ENCODE measurements at places on chromosomes 2 and 18. TPM values are rescaled to one million over a fixed set of nuclear protein-coding genes. Genes with fewer than 3 reads are reported as not detected.
A peak's percentile ranks its signal among the peaks of the same experiment; 100 is the strongest.

- no peak for DNase-seq
These were observed 82.2 kb upstream of the TNP1 start for GRCh38 chr2:216942016-216942415.

- no peak for DNase-seq
These were observed 420.8 kb upstream of the SPHKAP start for GRCh38 chr2:228602288-228602687.

- DNase-seq, result no peak
These were observed 274.3 kb upstream of the FBXO11 start for GRCh38 chr2:48180557-48180956.

- no peak for DNase-seq
These were observed 15.9 kb upstream of the CRIM1 start for GRCh38 chr2:36339607-36340218.

GRCh38 chr2:8549942-8550341 is 131.9 kb upstream of the ID2 start:
- no peak for DNase-seq

DNA sequence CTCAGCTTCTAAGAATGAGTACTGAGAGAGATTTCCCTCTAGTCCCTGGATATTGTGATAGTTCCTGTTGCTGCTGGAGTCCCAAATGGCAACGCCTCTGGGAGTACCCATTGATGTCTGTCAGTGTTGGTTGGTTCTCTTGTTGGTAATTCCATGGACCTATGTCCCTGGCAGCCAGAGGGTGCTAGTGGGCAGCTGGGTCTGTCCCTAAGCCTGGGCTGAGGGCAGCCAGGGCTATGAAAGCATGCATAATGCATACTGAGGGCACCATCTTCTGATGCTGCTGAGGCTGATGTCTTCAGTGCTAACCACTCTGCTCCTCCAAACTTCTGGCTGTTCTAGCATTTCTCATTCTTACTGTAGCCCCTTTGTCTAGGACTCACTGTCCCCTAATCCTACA is 35.9 kb downstream of the NABP1 start:
- DNase-seq, result no peak

DNA sequence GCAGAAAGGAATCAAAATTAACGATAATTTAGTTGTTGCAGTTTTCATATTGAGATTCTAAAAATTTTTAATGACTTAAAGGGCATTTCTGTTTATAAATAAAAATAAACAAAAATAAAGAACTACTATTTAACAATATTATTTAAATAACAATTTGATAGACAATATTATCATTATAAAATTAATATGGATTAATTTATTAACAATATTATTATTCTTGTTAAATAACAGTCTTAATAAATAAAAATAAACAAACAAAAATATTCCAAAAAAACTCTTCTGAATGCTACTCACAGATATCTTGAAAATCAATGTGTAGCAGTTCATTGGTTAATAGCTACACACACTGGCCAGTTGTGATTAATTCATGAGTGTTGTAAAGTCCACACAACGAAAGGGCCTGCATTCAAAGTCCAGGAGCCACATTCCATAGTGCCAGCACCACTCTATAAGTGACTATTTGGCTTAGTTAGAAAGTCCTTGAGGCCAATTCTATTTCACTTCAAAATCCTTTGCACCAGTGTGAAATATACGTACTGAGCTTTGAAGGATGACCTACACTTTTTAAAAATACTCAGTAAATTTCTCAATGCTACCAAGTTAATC is 117.1 kb downstream of the ZNF521 start:
- DNase-seq, result no peak

GRCh38 chr2:198273660-198274059 is 469.3 kb downstream of the PLCL1 start:
- DNase-seq, result peak; percentile 15

GRCh38 chr2:239250216-239251081 is 150.4 kb downstream of the HDAC4 start:
- no peak for DNase-seq

DNA sequence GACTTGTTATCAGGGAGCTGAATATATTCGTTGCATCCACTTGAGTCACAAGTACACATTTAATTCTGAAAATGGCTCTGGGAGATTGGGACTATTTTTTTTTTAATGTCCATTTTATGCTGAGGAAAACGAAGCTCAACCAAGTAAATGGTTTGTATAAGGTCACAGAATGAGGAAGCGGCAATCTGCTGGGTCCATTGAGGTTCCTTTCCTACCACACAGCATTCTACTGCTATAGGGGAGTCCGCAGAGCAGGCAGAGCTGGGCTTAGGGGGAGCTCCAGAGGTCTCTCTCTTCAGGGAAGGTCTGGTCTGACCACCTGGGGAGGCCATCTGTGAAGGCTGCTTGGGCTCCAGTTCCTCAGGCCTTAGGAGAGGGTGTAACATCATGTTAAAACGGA is 77.9 kb downstream of the MCFD2 start:
- DNase-seq, result no peak

DNA sequence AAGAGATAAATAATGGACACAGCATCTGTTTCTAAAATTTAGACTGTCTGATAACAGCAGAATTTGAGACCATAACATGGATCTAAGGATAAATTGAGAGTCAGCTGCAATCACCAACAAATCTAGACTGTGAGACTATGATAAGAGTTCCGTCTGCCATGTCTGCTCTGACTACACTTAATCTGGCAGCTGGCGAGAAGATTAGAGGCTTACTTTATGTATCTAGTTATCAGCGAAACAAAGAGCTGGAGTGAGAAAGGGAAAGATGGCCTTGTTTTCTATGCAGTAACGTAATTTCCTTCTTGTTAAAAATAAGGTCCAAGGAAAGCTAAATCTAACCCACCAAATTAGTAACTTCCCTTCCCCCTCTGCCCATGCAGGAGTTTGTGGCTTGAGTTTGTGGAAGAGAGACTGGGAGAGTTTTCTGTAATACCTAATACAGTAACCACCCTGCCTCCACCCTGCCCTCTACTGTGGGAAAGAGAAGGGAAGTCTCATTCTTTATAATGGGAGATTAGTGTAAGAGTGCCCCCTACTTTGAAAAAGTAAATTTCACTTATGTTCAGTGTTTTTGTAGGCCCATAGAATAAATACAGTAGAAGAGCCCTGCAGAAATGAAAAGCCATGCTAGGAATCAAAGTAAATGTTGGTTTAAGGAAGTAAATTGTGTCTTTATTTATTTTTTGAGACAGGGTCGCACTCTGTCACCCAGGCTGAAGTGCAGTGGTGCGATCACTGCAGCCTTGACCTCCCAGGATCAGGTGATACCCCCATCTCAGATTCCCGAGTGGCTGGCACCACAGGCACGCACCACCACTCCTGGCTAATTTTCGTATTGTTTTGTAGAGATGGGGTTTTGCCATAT is 27.5 kb downstream of the EML4 start:
- DNase-seq, result peak; percentile 22

GRCh38 chr2:187499941-187500532 is 52.0 kb upstream of the CALCRL start:
- DNase-seq, result no peak

- no peak for DNase-seq
These were observed 824.9 kb downstream of the GALR1 start for GRCh38 chr18:78074400-78075020.

- no peak for DNase-seq
These were observed 154.6 kb downstream of the LOXHD1 start for GRCh38 chr18:46502444-46502843.

- DNase-seq, result no peak
These were observed 665.4 kb downstream of the BCL11A start for GRCh38 chr2:59888015-59888414.

GRCh38 chr2:224982910-224983711 is 59.2 kb downstream of the DOCK10 start:
- DNase-seq, result no peak

GRCh38 chr2:9497017-9497416 is 22.7 kb downstream of the IAH1 start:
- no peak for DNase-seq

DNA sequence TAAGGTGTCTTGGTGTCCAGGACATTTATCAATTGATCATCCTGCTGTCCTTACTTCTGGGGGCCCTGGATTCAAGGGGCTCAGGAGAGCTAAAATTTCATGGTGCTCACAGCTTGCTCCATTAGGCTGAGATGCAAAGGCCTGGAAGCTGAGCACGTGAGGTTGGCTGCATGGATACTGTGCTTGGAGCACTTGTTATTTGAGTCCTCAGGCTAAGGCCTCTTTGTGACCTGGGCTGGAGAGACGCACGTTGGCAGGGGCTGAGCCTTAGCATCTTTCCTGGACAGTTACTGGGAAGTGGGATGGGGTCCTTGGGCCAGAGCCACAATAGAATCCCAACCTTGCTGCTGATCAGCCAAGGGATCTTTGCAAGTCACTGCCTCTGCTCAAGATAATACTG is 151.2 kb upstream of the HS6ST1 start:
- DNase-seq, result no peak

GRCh38 chr2:20093263-20094141 is 42.1 kb upstream of the LAPTM4A start:
- DNase-seq, result peak; percentile 39

- no peak for DNase-seq
These were observed 50.6 kb upstream of the STPG4 start for GRCh38 chr2:47205576-47206141.

GRCh38 chr2:37708146-37708545 is 36.7 kb upstream of the CDC42EP3 start:
- DNase-seq, result no peak

- DNase-seq, result no peak
These were observed 190.5 kb downstream of the ALPK2 start for GRCh38 chr18:58438161-58438957.

DNA sequence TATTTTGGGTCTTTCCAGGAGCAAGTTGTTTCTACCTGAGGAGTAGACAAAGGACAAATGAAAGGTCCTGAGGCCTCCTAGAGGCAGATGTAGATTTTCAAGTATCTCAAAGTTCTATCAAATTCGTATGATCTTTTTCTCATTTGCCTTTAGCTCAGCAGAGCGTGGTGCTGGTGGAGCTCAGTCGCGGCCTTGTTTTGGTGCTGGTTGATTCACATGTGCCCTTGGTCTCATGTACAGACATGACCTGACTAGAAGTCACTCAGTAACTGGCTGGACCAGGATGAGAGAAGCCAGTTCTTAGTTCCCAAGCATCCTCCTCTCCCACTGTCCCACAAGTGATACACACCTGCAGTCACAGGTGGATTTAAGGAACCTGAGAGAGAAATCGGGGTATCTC is 264.0 kb downstream of the PRKCE start:
- DNase-seq, result no peak

DNA sequence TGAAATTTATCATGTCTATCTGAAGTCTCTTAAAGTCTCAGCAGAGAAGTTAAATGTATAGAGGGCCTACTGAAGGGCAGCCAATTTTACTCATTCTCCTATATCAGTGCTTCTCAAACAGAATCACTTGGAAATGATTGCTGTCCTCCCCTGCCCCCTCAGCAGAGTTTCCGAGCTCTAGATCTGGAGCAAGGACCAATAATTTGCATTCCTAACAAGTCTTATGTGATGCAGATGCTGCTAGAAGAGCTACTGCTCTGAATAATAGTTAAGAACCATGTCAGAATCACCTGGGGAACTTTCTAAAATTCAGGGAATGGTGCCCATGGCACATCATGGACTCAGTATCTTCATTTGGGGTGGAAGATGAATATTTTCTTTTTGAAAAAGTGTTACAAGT is 105.6 kb upstream of the EPHA4 start:
- DNase-seq, result no peak

DNA sequence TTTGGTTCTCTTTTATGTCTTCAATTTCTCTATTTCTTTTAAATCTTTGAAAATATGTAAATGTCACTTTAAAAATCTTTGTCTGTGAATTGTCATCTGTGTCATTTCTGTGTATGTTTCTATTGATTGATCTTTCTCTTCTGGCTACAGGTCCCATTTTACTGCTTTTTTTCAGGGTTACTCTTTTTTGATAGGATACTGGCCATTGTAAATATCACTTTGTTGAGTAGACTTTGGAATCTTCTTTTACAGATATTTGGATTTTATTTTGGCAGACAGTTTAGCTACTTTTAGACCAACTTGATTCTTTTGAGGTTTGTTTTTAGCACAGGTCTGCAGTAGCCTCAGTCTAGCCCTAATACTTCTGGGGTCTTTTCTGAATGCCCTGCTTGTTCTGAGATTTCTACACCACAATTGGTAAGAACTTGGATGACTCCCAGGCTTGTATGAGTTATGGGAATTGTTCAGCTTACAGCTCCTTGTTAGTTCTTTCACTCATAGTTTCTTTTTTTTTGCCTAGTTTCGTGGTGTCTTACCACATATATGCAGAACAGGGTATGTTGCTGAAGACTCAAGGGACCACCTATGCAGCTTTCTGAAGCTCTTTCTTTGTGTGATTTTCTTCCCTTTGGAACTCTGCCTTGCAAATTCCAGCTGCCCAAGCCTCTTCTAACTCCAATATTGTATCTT is 122.2 kb downstream of the QPCT start:
- DNase-seq, result no peak

GRCh38 chr2:13725945-13726344 is 906.6 kb upstream of the LRATD1 start:
- DNase-seq, result no peak

DNA sequence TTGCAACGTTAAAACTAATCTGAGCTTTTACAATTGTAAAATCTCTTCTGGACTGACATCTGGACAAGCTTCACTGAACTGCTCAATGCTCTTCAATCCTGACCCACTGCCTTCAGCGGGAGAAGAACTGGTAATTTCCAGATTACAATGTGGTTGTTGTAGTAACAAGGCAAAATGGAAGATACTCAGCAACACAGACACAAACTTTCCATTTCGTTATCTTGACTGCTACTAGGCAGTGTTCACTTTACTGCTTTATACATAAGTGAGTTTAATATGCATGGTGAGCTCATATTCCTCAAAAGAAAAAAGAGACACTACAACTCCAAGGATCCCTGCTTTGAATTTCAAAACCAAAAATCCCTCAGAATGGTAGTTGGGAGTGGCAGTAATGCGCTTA is 51.9 kb downstream of the GRB14 start:
- DNase-seq, result no peak

GRCh38 chr2:156826341-156826933 is 390.3 kb downstream of the GPD2 start:
- DNase-seq, result no peak

GRCh38 chr2:220704081-220704480 is 868.0 kb downstream of the EPHA4 start:
- DNase-seq, result no peak

- no peak for DNase-seq
These were observed 38.5 kb upstream of the RND3 start for GRCh38 chr2:150526006-150526405.

SLC4A3 gene
- total RNA-seq, result 31.8 TPM

SH3RF3 gene
- 9.0 TPM for total RNA-seq

DSC2 gene
- 5.3 TPM for total RNA-seq

ACTG2 gene
- total RNA-seq, result 0.82 TPM

DYSF gene
- 0.82 TPM for total RNA-seq

SERPINB5 gene
- under 0.01 TPM for total RNA-seq

REG3A gene
- not detected for total RNA-seq

PROKR1 gene
- 0.82 TPM for total RNA-seq

PKP4 gene
- 103 TPM for total RNA-seq

POMC gene
- 1.2 TPM for total RNA-seq

HRH4 gene
- not detected for total RNA-seq

PLGLB2 gene
- total RNA-seq, result 0.41 TPM

GCG gene
- 0.41 TPM for total RNA-seq

FAM124B gene
- 8.2 TPM for total RNA-seq

Measured in frontal cortex (tissue), 4 donors.